Stimulated activated CD4-positive, alpha-beta T cell treated with anti-CD3 and anti-CD28 coated beads, Interleukin-1b, Interleukin-23, amount 100 ng/mL, for 48 hours (primary cell): ENCODE measurements at places on chromosomes 3 and 15.
A peak's percentile ranks its signal among the peaks of the same experiment; 100 is the strongest.

DNA sequence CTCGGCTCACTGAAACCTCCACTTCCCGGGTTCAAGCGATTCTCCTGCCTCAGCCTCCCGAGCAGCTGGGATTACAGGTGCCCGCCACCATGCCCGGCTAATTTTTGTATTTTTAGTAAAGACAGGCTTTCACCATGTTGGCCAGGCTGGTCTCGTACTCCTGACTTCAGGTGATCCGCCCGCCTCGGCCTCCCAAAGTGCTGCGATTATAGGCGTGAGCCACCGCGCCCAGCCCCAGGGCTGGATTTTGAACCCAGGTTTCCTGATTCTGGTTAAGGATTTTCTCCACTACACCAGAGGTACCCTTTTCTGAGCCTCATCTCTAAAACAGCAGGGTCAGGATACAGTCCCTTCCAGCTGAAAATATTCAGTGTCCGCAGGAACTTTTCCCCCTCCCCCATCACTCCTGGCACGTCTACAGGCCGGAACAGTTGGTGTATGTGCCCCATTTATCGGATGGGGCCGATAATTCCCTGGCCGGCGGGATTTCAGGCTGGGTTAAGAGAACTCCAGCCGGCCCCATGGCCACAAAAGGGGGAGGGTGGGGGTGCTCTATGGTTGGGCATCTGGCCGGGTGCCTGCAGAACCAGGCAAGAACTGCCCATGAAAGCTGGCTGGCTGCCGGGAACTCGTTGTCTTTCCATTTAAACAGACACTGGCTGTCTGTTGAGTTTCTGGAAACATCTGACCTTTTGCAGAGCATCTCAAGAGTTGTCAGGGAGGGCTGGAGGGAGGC, 26.8 kb upstream of the SEMA4B start:
- DNase-seq, result no peak

GRCh38 chr3:106457281-106458180, 588.7 kb upstream of the CBLB start:
- DNase-seq, result peak; percentile 62

- DNase-seq, result no peak
Observed at GRCh38 chr3:157107037-157107436, 52.9 kb downstream of the CCNL1 start.

GRCh38 chr15:52144656-52145178, 32.1 kb upstream of the BCL2L10 start:
- no peak for DNase-seq

DNA sequence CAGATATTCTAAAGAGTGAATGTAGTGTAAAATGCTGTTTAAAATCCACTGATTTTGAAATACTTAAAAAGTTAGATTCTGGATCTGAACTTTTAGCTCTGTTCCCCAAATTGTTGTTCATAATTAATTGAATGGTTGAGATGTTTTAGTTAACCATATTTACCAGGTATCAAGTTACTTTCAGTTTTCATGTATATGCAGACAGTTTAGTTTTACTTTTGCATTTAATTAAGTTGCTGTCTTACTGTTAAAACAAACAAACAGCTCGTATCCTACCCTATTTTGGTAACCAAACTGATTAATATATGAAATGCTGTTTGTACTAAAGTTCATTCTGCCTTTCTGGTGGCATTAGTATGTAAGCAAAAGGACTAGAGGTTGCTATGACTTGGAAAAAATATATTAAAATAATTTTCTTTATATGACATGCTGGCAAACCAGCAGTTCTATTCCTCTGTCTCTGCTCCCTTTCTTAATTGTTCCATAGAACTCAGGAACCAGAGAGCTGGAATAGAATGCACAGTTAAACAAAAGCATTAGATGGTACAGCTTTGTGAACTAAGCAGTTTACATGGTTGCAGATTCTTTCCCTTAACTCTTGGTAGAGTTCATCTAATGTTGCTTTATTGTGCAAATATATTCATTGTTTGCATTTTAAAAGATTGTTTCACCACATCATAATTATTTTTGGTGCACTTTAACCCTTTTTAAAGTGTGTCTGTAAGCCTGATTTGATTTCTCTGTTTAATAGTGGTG, 39.5 kb upstream of the SCAANT1 start:
- DNase-seq, result no peak

GRCh38 chr3:128328546-128329458, 137.9 kb downstream of the DNAJB8 start:
- DNase-seq, result no peak

DNA sequence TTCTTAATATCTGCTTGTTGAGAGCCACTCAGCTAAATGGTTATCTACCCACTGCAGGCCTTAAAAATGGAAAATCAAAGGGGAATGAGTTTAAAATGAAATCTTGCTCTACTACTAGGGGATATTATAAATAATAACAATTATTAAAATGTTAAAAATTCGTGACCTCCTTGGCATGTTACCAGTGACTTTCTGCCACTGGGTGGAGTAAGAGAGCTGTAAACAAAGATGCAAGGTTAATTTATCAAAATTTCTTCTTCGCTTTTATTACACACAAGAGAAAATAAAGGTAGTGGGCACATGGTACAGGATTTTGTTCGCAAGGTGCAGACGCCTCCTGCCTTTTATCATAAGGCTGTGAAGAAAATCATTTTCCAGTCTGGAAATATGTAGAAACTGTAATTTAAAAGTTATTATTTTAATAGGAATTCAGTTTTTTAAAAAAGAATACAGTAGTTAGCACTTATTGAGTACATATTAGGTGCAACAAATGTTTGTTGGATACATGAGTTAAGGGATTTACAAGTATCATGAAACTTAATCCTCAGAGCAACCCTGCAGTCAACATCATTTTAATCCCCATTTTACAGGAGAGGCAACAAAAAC, 272.6 kb downstream of the SUCLG2 start:
- no peak for DNase-seq

DNA sequence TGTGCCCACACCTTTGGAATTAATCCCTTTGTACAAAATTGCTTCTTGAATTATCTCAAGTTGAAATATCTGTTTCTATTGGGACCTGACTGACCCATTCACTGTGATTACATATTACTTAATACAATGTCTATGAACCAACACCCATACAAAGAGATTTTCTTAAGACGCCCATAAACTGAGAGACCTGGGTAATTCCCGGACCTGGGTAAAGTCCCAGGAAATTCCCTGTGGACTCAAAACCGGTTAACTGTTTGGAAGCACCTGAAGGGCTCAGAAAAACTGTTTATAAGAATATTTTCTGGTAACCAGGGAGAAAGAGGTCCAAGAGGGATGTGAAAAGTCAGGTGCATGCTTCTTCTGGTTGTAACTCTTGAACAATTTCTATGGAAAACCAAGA, 314.0 kb upstream of the WNT5A start:
- no peak for DNase-seq

GRCh38 chr3:128402319-128402718, 64.4 kb downstream of the DNAJB8 start:
- DNase-seq, result no peak

- no peak for DNase-seq
Observed at GRCh38 chr15:75033809-75034208, 10.4 kb downstream of the PPCDC start.

GRCh38 chr15:87038404-87038803, 958.7 kb downstream of the AGBL1 start:
- peak; percentile 1 for DNase-seq

GRCh38 chr3:117322866-117323265, 613.3 kb downstream of the TUSC7 start:
- DNase-seq, result no peak

- no peak for DNase-seq
Observed at GRCh38 chr15:65881766-65882434, 12.6 kb downstream of the RAB11A start.

DNA sequence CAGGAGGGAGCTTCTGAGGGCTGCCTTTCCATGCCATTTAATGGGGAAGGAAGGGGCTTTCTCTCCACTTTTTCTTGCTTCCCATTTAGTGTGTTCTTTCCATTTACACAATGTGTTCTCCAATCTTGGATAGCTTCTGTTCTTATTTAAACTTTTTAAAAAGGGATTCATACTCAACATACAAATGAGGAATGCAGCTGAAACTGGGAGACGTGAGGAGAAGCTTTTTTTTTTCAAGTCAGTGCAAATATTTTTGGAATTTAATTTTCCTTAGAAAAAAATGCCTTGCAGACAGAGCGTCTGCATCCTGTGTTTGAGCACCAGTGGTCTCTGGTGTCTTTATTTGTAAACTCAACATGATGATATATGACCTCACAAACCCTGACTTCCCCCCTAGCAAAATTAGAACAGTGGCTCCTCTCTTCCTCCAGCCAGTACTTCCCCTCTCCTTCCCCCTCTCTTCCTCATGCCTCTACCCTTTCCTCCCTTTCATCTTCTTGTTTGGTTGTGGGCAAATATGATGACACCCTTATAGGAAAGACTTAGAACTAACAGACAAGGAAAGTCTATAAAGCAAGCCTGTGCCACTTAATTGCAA, 48.1 kb upstream of the PCSK6 start:
- DNase-seq, result no peak

GRCh38 chr15:94235646-94236045, 4.3 kb downstream of the MCTP2 start:
- DNase-seq, result no peak

DNA sequence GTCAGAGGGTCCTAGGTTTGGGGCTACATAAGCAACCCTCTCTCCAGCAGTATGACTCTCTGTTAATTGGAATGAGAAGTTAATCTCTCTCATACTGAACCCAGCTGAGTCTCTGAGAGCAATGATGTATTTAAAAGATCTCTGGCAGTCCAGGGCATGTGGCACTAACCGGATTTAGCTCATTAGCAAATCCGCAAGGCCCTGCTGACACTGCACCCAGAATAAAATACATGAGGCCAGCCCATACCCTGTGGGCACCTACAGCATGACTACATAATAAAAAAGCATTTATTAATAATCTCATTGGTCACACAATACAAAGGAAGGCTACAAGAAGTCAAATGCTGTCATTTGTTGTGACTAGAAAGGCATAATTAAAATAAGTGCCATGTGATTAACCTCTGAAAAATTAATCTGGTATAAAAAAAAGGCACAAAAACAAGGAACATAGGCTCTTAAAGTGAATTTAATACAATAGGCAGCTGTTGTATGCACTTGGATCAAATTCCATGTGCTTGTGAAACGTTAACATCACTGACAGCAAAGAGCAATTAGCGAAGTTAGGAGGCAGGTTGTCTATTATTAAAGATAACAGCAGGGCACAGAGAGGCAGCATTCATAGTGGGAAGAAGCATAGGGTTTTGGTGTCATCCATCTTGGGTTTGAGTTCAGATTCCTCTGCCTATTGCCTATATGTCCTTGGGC, 381.2 kb downstream of the WDR72 start:
- DNase-seq, result no peak

DNA sequence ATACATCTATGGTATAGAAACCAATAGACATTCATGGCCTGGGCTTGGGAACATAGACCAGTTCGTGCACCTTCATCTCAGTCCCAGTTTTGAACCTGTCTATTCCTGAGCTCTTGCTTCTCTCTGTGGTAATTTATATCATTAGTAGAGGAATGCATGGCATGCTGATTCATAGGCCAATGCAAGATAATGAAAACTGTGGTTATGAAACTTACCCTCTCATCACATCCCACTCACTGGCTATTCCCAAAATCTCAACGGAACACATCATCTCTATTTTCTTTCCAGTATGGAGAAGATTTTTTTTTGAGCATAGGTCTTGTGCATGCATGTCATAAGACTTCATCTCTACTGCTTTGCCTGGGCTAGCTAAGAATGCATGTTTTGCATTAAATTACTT, 18.7 kb upstream of the P2RY12 start:
- DNase-seq, result no peak

- no peak for DNase-seq
Observed at GRCh38 chr3:25455441-25456132, 27.5 kb downstream of the RARB start.

GRCh38 chr3:143571548-143571947, 276.7 kb downstream of the SLC9A9 start:
- no peak for DNase-seq

DNA sequence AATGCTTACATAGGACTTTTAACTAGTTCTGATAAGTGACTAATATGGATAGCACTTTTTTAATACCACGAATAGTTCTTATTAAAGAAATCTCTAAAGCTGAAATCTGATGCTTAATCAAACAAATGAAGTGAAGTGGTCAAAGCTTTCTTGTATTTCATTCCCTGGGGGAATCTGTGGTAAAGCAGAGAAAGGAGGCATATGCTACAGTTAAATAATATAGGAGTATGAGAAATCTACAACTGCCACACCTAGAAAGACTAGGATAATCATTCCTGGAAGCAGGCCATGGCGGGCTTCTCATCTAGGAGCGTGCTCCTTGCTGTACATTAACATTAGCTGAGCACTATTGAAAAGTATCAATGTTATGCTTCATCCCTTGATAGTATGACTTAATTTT, 835.7 kb downstream of the OTOL1 start:
- DNase-seq, result no peak

GRCh38 chr3:33424606-33425452, 15.4 kb downstream of the UBP1 start:
- DNase-seq, result no peak

DNA sequence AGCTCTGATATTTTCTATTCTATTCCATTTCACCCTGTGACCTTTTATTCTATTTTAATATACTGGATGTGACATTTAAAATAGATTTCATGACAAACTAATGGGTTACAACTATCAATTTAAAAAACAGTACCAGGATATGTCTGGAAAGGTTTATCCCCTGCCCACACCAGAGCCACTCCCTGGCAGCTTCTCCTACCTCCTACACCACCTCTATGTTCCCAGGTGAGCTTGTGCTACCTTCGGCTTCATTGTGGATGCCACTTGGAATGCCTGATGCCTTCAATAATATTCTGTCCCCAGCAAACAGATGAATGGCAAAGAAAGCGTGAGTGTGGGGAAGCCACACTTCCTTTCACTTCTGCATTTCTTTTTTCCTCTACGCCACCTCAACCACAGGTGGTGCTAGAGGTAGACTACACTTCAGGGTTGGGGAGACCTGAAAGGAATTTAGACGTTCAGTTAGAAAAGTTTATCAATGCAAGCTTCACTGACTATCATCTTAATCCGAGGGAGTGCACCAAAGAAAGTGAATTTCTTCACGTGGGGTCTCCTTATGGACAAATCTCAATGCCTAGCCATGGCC, 213.0 kb downstream of the SSR3 start:
- DNase-seq, result no peak

DNA sequence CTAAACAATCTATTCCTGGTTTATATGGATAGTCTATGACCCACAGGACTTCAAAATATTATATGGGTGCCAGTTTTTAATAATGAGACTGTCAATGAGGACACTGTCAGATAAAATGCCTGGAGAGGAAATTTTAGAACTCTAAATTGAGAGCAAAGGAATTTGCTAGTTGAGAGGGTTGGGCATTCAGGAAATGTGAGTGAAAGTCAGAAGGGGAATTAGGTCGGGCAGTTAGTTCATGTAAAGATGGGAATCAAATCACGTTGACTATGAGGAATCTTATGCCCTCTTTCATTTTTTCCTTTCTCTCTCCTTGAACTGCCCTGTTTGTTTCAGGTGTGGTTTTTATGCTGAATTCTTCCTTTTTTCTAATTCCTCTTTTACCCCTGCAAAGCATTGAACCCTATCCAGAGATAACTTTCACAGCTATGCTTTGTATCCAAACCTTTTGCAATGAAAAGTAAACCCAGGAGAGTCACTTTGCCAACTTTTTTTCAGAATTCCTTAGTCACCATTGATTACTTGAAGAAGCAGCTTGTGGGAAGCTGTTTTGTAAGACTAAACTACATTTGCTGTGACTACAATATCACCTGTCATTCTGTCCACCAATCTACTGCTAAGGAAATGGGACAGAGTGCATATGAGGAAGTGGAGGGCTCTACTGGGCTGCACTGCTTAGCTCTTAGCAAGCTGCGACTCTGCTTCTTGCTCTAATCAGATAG, 27.8 kb downstream of the CHP1 start:
- DNase-seq, result no peak
